Stimulated activated CD8-positive, alpha-beta memory T cell treated with anti-CD3 and anti-CD28 coated beads, Interleukin-7, amount 100 ng/mL, for 1 hour (primary cell): ENCODE measurements at places on chromosomes 1 and 21.

DNA sequence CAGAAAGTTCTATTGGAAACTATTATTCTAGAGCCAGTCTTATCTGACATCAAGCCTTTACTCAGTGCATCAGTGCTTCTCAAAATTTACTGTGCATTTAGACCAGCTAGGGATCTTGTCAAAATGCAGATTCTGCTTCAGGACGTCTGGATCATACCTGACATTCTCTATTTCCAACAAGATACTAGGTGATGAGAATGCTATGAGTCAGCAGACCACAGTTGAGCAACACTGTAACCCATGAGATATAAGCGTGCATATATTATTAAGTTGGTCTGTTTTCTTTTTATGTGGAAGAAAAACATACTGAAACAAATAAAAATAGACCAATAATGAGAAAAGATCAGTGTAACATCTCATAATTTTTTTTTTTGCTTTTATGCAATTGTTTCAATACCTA is 40.4 kb upstream of the KCNH1 start:
- DNase-seq: no peak

- no peak for DNase-seq
Measured at GRCh38 chr1:196607981-196608380, 259 bp downstream of the KCNT2 start.

DNA sequence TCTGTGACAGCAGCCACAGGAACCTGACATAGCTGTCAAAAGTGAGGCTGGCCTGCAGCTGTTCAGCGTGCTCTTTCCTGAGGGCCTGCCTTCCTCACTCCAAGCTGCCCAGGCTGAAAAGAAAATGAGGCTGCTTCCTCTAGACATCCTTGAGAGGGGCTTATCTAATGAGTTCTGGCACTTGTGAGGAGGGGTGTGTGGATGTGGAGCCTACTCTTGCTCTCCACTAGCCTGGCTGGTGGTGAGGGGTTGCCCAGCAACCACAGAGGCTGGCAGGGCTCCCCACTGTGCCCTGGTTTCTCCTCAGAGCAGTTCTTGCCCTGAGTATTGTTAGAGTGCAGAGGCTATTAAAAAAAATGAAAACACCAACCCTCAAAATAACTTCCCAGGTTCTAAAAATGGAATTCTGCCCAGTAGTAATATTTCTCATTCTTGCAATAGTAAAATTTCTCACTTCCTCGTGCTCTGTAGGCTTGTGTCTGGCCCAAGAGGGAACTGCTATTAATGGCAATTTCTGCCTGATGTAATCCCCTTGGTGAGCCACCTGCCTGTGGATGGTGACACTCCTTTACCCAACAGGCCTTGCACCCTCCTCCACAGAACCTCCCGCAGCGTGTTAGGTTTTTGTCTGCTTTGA is 52.6 kb upstream of the EPS8L3 start:
- no peak for DNase-seq

- no peak for DNase-seq
Measured at GRCh38 chr1:64959986-64960385, 6.4 kb downstream of the JAK1 start.

DNA sequence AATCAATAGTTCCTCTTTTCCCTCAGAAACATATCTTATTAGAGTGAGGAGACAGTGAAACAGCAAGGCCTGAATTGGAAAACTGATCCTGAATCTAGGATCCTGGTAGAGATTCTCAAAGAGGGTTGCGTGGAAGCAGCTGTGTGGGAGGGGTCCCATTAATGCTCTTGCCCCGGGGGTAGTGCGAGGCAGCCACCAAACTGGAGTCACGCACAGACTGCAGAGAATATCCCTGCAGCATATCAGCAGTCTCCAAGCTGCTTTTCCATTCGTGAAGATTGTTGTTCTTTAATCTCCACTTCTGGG is 150.1 kb downstream of the DISC1 start:
- DNase-seq: no peak

- no peak for DNase-seq
Measured at GRCh38 chr1:15985611-15986297, 9.9 kb upstream of the ZBTB17 start.
